ENCODE measurements at places on chromosomes 12 and 14. TPM values are rescaled to one million over a fixed set of nuclear protein-coding genes. Genes with fewer than 3 reads are reported as not detected.

DNA sequence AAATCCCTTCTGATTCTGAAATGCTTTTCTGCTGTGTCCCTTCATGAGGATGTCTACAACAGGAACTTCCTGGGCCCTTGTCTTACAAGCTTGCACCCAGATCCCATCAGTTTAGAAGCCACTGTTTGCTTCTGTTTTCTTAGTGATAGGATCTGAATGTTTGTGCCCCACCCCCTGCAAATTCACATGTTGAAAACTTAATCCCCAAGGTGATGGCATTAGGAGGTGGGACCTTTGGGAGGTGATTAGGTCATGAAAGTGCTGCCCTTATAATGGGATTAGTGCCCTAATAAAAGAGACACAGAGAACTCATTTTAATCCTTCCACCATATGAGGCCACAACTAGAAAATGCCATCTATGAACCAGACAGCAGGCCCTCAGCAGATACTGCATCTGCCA is 36.0 kb upstream of the GNPNAT1 start:
- H3K4me1 ChIP-seq, result peaks cover 6% of the 10 kb centered on the region
- H3K36me3 ChIP-seq, result no peaks in the 10 kb centered on the region
- peaks cover 16% of the 10 kb centered on the region for H3K27me3 ChIP-seq
- DNase-seq, result no peak
- no peak overlapping the region for H3K27ac ChIP-seq

GRCh38 chr14:102457509-102457908 is 52.1 kb downstream of the ANKRD9 start:
- peaks cover 7% of the 10 kb centered on the region for H3K4me1 ChIP-seq
- H3K36me3 ChIP-seq, result no peaks in the 10 kb centered on the region
- no peaks in the 10 kb centered on the region for H3K27me3 ChIP-seq
- H3K4me3 ChIP-seq, result no peak overlapping the region

DNA sequence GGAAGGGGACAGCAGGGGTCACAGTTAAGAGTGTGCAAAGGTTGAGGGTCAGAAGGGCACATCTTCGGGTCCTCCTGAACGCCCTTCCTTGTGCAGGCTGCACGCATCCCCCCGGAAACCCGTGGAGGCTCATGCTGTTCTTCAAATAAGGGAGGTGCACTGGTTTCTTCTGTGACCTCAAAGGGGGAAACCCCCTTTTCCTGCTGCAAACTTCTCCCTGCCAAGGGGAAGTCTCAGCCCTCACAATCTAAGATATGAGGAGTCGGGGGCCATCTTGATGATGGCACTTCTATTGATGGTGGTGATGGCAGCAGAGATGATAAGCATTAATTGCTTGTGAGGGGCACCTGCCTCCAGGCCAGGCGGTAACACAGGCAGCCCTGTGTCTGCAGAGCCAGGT is 40.0 kb downstream of the ISCA2 start:
- H3K4me3 ChIP-seq, result no peak overlapping the region
- H3K4me1 ChIP-seq, result peaks cover 7% of the 10 kb centered on the region
- DNase-seq, result no peak
- H3K27ac ChIP-seq, result no peak overlapping the region
- peaks cover 3% of the 10 kb centered on the region for H3K27me3 ChIP-seq
- no peaks in the 10 kb centered on the region for H3K36me3 ChIP-seq

GRCh38 chr12:52049286-52049685 is 2.0 kb upstream of the NR4A1 start:
- peaks cover 2% of the 10 kb centered on the region for H3K36me3 ChIP-seq
- peak overlapping the region; percentile 42 for H3K27ac ChIP-seq
- DNase-seq, result no peak
- peak overlapping the region; percentile 51 for H3K4me3 ChIP-seq

GRCh38 chr12:13187399-13187798 is 9.1 kb upstream of the EMP1 start:
- H3K4me3 ChIP-seq, result no peak overlapping the region
- peaks cover 8% of the 10 kb centered on the region for H3K4me1 ChIP-seq
- no peak overlapping the region for H3K27ac ChIP-seq
- H3K27me3 ChIP-seq, result peaks cover 36% of the 10 kb centered on the region
- H3K36me3 ChIP-seq, result no peaks in the 10 kb centered on the region

GRCh38 chr12:131323879-131324278 is 370.2 kb downstream of the ADGRD1 start:
- DNase-seq, result no peak
- H3K4me1 ChIP-seq, result no peaks in the 10 kb centered on the region
- no peaks in the 10 kb centered on the region for H3K27me3 ChIP-seq
- no peak overlapping the region for H3K27ac ChIP-seq

- no peak for DNase-seq
- H3K4me3 ChIP-seq, result no peak overlapping the region
- H3K36me3 ChIP-seq, result peaks cover 10% of the 10 kb centered on the region
- no peak overlapping the region for H3K27ac ChIP-seq
- H3K27me3 ChIP-seq, result no peaks in the 10 kb centered on the region
These were observed 110.3 kb downstream of the SLC38A1 start for GRCh38 chr12:46158501-46158900.

DNA sequence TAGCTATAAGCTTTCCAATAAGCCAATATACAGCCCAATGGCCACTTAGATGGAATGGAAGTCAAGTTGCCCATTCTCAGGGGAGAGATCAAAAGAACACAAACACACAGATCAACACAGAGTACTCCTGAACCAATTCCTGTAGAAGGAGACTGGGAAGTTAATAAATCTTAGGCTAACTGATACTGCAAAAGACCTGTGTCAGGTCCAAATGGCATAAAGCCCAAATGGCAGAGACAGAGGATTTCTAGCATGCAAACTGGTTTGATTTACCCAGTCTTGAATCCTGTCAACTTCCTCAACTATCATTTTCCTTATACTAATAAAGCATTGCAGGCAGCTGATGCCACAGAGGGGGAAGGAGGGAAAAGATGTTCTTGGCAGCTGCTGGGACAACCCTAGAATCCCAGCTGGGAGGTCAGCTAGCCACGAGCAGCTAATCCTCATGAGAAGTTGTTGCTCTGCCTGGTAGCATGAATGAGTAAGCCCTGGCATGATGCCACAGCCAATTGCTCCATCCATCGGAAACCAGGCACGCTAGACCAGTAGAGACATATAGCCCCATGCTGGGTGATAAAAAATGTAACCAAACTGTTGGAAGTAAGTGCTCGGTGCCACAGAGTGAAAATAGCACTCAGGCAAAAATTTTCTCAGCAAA is 26.2 kb downstream of the ANG start:
- no peak for DNase-seq
- no peak overlapping the region for H3K4me3 ChIP-seq
- no peak overlapping the region for H3K27ac ChIP-seq
- no peaks in the 10 kb centered on the region for H3K36me3 ChIP-seq
- peaks cover 26% of the 10 kb centered on the region for H3K27me3 ChIP-seq

- no peak overlapping the region for H3K4me3 ChIP-seq
- H3K4me1 ChIP-seq, result no peaks in the 10 kb centered on the region
- DNase-seq, result no peak
These were observed 19.0 kb downstream of the TRHDE start for GRCh38 chr12:72291175-72291574.

DNA sequence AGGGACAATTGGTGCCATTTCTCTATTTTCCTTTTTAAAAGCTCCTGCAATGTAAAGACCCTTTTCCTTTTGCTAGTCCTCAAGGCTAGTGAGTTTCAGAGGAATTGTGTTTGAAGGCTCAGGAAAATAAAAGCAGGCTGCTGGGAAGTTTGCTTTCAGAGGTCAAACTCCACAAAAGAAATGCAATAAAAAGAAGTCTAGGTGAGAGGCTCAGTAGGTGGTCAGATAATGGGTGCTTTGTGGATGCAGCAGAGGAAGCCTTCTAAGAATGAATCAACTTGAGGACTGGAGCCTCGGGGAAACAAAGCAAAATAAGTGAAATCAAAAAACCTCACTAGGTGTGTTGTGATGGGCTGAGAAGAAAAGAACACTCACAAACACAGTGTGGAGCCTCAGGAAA is 10.3 kb downstream of the CCDC175 start:
- no peak overlapping the region for H3K4me3 ChIP-seq
- H3K27me3 ChIP-seq, result peaks cover 34% of the 10 kb centered on the region
- no peak overlapping the region for H3K27ac ChIP-seq
- no peak for DNase-seq
- H3K4me1 ChIP-seq, result no peaks in the 10 kb centered on the region
- no peaks in the 10 kb centered on the region for H3K36me3 ChIP-seq

DNA sequence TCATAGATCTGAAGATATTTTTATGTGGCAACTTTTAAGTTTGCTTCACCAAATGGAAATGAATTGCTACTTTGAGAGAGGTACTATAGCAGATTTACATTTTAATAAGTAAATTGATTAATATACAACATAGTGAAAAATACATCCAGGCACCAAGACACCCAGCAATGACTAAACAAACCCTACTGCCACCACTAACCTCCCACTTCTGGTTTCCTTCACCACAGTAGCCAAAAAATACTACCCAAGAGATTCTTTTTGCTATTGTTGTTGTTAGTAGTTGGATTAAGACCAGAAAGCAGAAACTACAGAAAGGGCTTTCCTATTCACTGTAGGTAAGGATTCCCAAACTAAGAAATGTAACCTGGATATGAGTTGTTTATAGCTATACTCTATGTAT is 54.1 kb downstream of the COCH start:
- peak; percentile 62 for DNase-seq
- H3K36me3 ChIP-seq, result peaks cover 3% of the 10 kb centered on the region
- no peak overlapping the region for H3K4me3 ChIP-seq

DNA sequence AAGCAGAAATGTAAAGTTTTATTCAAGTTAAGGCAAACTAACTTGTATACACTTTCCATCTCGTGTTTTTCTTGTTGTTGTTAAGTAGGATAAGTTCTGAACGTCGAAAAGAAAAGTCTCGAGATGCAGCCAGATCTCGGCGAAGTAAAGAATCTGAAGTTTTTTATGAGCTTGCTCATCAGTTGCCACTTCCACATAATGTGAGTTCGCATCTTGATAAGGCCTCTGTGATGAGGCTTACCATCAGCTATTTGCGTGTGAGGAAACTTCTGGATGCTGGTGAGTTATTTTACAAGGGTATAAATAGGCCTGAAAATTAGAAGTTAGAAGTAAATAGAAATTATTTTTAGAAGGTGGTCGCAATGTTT is 25.0 kb downstream of the HIF1A start:
- H3K27ac ChIP-seq, result peak overlapping the region; percentile 52
- peaks cover 56% of the 10 kb centered on the region for H3K4me1 ChIP-seq
- H3K27me3 ChIP-seq, result no peaks in the 10 kb centered on the region

- no peaks in the 10 kb centered on the region for H3K36me3 ChIP-seq
- H3K4me3 ChIP-seq, result no peak overlapping the region
- no peak for DNase-seq
- no peaks in the 10 kb centered on the region for H3K4me1 ChIP-seq
These were observed 883 bp upstream of the MYL2 start for GRCh38 chr12:110921262-110921661.

DNA sequence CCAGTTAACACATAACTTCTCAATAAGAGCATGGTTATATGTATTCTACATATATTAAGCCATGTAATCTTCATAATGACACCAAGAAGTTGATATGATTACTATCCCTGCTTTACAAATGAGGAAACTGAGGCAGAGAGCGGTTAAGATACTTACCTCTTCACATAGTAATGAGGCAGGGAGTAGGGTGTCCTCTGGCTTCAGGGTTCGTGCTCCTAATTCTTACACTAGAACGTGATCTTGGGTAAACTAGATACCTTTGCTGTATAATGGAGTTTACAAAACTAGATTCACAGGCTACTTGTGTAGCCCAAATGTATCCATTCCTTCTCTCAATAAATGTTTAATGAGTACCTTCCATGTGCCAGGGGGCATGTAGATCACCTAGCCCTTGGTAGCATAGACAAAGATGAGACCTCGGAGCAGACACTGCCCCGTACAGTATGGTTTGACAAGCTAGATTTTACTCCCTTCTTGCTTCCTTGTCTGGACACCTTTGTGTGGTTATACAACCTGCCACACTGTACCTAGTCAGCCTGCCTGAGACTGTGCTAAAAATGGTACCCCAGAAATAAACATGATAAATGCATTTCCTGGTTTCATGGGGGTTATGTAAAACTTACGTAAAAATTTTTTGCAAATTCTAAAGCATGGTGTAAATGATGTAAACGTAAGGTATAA is 991.8 kb downstream of the VRK1 start:
- H3K4me1 ChIP-seq, result peaks cover 18% of the 10 kb centered on the region
- no peak for DNase-seq
- no peaks in the 10 kb centered on the region for H3K36me3 ChIP-seq
- no peak overlapping the region for H3K4me3 ChIP-seq
- no peak overlapping the region for H3K27ac ChIP-seq
- H3K27me3 ChIP-seq, result no peaks in the 10 kb centered on the region

GRCh38 chr12:76530516-76530915 is 29.1 kb downstream of the OSBPL8 start:
- H3K27ac ChIP-seq, result no peak overlapping the region
- peaks cover 40% of the 10 kb centered on the region for H3K36me3 ChIP-seq
- no peak for DNase-seq
- H3K4me1 ChIP-seq, result peaks cover 4% of the 10 kb centered on the region

- DNase-seq, result no peak
- no peaks in the 10 kb centered on the region for H3K27me3 ChIP-seq
- no peaks in the 10 kb centered on the region for H3K36me3 ChIP-seq
- no peak overlapping the region for H3K27ac ChIP-seq
- peaks cover 33% of the 10 kb centered on the region for H3K4me1 ChIP-seq
- no peak overlapping the region for H3K4me3 ChIP-seq
These were observed 27.8 kb upstream of the PCNX1 start for GRCh38 chr14:70879448-70879847.

DNA sequence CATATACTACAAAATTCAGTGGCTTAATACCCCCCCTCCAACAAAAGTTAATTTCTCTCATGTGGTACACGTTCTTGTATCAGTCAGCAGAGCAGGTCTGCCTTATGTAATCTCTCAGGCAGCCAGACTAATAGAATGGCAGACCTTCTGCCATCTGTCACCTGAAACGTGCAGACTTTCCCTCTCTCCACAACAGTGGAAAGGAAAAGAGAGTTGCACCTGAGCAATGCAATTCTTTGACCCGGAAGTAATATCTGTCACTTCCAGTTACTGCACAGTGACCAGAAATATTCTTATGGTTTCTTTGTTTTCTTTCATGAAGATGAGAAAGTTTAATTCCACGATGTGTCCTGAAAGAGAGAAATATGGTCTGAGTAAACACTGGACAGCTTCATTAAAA is 14.4 kb downstream of the KERA start:
- no peak for DNase-seq
- no peak overlapping the region for H3K27ac ChIP-seq
- H3K27me3 ChIP-seq, result peaks cover 4% of the 10 kb centered on the region
- no peaks in the 10 kb centered on the region for H3K36me3 ChIP-seq
- H3K4me1 ChIP-seq, result no peaks in the 10 kb centered on the region

GRCh38 chr12:124668602-124669001 is 101.2 kb upstream of the NCOR2 start:
- H3K27ac ChIP-seq, result no peak overlapping the region
- peaks cover 4% of the 10 kb centered on the region for H3K27me3 ChIP-seq
- no peak for DNase-seq
- no peaks in the 10 kb centered on the region for H3K36me3 ChIP-seq
- H3K4me3 ChIP-seq, result no peak overlapping the region

Gene NTN4
- total RNA-seq, result not detected

Gene PMEL
- total RNA-seq, result 0.23 TPM

Gene PGF
- 0.29 TPM for total RNA-seq

Gene RNF34
- total RNA-seq, result 96.1 TPM

Gene ASIC1
- 19.0 TPM for total RNA-seq

Gene SMIM41
- not detected for total RNA-seq

Gene TRIM9
- 0.56 TPM for total RNA-seq
